ENCODE measurements at places on chromosomes 5 and 9.

DNA sequence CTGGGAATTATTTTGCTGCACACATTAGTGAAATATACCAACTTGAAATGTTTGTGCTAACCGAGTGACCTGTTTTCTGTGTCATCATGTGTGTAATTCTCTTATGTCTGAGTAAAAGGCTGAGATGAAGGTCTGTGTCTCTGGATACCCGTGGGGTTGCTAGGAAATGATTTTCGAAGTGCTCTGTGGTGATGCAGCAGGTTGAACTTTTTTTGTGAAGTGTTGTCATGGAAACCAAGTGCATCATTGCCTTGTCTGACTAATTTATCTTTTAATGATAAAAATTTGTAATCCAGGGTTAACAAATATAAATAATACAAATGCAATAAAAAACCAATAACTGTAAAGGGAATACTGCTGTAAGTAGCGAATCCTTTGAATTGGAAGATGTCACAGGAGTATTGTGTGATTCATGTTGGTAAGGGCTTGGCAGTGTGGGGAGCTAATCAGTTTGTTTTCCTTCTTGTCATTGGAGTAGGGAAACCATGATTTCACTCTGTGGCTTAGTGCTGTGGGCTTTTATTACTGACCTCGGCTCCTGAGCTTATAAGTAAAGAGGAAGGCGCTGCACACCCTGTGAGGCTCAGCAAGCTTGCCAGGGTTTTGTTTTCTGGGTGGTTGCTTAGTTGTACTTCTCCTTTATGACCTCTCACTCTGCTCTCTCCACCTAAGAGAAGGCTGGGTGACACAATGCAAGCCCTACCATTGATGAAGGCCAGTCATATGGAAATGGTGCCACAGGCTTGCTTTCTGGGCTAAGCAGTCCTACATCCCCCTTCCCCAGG, 22.3 kb downstream of the PDE8B start:
- no peak for DNase-seq

DNA sequence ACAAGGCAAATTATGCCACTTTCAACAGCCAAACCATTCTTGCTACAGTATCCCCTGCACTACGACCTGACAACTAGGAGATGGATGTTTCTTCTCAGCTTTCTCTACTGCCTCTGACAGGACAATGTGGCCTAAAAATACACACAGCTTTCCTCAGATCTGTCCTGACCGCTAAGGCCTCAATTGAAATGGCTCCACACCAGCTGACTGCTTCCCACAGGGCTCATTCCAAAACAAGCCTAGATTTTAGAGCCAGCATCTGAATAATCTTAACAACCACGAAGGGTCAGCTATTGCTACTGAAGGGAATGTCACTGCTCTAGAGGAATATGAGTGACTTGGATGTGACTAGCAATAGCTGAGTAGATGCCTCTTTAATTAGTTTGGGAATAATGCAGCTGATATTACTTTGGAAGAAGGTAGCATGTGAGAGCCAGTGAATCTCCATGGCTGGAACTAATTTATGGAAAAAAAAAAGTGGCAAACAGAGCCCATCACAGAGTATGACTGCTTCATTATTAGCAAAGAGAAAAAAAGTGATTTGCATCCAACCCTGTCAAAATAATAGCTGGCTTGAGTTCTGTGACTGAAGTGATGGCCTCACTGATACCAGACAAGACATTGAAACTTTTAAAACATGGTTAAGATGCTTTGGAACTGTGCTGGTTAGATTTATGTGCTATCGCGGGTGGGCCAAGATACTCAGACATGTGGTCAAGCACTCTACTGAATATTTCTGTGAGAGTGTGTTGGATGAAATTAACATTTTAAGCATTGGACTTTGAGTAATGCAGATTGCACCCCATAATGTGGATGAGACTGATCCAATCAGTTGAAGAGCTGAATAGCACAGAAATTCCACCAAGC, 450.2 kb downstream of the NR2F1-AS1 start:
- DNase-seq: no peak

DNA sequence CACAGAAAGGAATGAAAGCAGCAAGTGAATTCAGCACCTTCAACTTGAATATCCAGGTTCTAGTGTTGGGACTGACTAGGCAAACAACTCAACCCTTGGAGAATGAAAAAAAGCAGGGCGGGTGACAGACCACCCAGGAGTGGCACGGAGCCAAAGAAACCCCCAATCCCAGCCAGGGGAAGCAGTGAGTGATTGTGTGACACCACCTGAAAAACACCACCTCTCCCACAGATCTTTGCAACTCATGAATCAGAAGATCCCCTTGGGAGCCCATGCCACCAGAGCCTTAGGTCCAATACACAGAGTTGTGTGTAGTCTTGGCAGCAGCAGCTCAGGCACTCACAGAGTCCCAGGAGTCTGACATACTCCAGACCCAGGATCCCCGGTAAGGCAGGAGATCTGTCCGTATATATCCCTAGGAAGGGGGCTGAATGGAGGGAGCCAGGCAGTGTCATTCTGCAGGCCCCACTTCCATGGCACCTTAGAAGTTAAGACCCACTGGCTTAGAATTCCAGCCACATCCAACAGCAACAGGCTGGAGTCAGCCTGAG, 22.1 kb upstream of the ROR2 start:
- DNase-seq: no peak

DNA sequence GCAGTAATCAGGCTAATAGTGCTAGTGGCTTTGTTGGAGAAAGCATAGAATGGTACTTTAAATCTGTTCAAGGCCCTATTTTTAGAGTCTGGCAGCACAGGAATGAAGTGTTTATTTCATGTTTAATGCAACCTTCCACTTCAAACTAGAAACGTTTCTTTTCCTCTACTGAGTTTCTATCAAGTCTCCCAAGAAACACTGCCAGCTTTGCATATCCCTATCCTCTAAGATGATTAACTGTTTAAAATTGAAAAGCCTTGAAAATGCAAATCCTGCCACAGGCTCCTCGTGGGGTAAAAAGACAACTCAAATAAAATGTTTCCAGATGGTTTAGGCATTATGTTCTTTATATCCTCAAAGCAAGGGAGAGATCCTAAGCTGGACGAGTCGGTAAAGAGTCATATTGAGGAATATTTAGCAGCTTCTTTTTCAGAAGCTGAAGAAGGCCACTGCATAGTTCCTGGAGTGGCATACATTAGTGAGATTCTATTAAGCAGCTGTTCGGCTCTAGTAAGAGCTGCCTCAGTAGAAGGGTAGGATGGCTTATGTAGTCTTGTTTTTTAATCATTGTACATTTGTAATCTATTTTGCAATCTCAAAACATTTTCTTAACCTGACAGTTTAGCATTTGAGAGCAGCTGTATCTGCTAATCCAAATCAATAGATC, 251.2 kb downstream of the CHSY3 start:
- no peak for DNase-seq

- no peak for DNase-seq
These were observed 110.2 kb upstream of the DAPK1 start for GRCh38 chr9:87387351-87388011.

DNA sequence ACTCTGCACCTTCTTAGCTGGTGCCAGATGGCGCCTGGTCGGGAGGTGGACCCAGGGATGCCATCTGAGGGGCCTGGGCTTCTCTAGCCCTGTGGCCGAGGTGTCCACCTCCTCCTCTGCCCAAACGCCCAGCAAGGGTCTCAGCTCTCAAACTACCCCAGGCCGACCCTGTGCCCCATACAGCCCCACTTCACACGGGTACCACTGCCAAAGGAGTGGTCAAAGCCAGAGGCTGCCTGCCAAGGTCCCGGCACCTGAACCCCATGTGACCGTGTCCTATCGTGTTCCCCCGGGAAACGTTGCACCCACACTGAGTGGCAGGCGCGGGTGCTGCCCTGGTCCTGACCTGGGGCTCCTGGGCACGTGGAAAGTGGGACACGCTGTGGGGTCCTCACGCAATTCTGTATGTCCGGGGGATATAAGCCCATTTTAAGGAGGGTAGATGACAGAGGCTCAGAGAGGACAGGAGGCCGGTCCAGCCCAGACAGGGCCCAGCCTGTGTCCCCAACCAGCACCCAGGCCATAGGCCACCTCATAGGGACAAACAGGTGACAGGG, 1.9 kb downstream of the ENTPD8 start:
- no peak for DNase-seq

- no peak for DNase-seq
These were observed 148.1 kb downstream of the MPDZ start for GRCh38 chr9:13131416-13131815.

GRCh38 chr5:132688536-132689339, 14.9 kb downstream of the IL4 start:
- no peak for DNase-seq

- DNase-seq: no peak
These were observed 50.4 kb downstream of the HTR1A start for GRCh38 chr5:63911871-63912270.

DNA sequence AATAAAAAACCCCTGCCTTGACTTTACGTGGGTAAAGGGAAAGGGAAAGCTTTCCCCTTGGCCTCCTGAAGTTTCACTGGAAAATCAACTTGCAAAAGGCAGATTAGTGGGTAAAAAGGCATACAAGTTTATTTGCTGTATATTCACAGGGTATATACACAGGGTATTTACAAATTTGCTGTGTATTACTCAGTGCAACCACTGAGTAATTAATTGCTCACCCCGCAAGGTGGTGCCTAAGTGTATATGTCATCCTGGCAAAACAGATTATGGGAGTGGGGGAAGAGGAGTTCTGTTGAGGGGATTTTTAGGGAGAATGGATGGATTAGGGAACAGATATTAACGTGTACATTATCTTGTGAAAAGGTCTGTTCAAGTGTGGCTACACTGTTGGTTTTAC, 7.1 kb upstream of the RARS1 start:
- no peak for DNase-seq

DNA sequence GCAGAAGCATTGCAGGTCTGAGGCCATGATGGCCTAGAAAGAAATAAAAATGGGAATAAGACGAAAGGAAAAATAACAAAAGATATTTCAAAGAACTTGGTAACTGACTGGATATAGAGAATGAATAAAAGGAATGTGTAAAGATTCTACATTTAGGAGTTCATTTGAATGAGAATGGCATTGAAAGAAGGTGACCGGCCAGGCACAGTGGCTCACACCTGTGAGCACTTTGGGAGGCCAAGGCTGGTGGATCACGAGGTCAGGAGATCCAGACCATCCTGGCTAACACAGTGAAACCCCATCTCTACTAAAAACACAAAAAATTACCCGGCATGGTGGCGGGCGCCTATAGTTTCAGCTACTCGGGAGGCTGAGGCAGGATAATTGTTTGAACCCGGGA, 8.6 kb downstream of the ZBTB26 start:
- no peak for DNase-seq

GRCh38 chr9:37187713-37188439, 67.5 kb downstream of the ZCCHC7 start:
- no peak for DNase-seq

DNA sequence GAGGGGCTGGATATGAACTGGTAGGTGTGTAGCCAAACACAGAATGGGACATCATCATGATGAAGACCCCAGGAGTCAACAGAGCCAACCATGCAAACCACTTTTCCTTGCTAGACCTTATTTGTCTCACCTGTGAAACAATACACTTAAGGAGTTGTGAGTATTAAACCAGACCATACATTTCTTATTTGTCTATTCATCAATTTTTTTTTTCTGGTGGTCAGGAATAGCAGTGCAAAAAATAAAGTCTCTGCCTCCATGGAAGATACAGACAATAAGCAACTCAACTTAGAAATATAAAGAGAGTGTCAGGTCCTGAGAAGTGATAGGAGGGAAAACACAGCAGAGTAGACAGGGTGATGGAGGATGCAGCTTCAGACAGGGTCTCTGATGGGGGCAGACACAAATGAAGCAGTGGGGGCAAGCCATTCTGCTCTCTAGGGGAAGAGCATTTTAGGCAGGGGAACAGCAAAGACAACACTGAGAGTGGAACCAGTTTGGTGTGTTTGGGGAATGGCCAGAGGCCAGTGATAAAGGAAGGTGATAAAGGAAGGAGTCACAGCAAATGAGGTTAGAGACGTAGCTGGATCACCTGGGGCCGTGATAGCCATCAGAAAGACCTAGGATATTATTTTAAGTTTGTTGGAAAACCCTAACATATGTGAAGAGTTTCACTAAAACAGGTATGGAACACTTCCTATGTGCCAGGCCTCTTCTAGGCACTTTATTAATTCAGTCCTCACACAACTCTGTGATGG, 256.2 kb downstream of the MAN2A1 start:
- no peak for DNase-seq

- no peak for DNase-seq
These were observed 228.8 kb downstream of the SMARCA2 start for GRCh38 chr9:2243666-2244555.
